Smooth muscle cell of trachea (primary cell): ENCODE measurements at places on chromosomes 2 and 18. TPM values are rescaled to one million over a fixed set of nuclear protein-coding genes. Genes with fewer than 3 reads are reported as not detected.

HOXD1 gene
- total RNA-seq = not detected in 2 replicates

TUBB8B gene
- total RNA-seq = not detected in 2 replicates

PMAIP1 gene
- 8.6 and 11.3 TPM in 2 replicates for total RNA-seq

STK11IP gene
- total RNA-seq = 17.2 and 22.8 TPM in 2 replicates

LOXHD1 gene
- not detected in 2 replicates for total RNA-seq
